ENCODE measurements at places on chromosomes 6 and 20. TPM values are rescaled to one million over a fixed set of nuclear protein-coding genes. Genes with fewer than 3 reads are reported as not detected.

The LST1 gene
- 5.1 TPM for total RNA-seq

GRCh38 chr6:33095681-33096080 lies 19.9 kb downstream of the HLA-DPB1 start:
- no peaks in the 10 kb centered on the region for H3K4me1 ChIP-seq
- no peak for DNase-seq
- no peak overlapping the region for H3K27ac ChIP-seq
- H3K4me3 ChIP-seq: no peak overlapping the region
- H3K27me3 ChIP-seq: no peaks in the 10 kb centered on the region

DNA sequence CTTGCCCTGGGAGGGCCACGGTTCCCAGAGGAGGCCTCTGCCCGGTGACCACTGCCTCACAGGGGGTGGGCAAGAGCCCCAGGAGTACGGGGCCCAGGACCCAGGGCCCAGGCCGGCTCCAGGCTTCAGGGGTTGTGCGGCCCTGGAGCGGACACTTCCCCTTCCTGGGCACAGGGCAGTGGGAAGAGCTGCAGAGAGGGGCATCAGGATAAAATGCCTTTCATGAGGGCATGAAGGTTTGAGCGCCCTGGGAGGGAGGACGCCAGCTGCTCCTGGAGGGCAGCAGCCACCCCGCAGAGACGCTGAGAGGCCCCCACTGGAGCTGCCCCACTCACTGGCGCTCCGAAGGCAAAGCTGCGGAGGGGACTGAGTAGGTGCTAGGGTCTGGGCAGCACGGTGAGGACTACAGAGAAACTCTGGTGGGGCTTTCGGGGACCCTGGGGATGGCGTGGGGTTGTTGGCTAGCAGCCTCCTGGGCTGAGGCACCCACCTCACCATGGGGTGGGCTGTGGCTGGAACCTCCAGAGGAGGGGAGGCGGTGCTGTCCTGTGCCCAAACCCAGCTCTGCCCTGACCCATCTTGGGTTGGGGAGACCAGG lies 10.4 kb downstream of the LAMA5 start:
- no peaks in the 10 kb centered on the region for H3K27me3 ChIP-seq
- peak overlapping the region; percentile 93 for H3K27ac ChIP-seq
- H3K4me3 ChIP-seq: peak overlapping the region; percentile 0
- no peak for DNase-seq
- H3K36me3 ChIP-seq: peaks cover 13% of the 10 kb centered on the region

DNA sequence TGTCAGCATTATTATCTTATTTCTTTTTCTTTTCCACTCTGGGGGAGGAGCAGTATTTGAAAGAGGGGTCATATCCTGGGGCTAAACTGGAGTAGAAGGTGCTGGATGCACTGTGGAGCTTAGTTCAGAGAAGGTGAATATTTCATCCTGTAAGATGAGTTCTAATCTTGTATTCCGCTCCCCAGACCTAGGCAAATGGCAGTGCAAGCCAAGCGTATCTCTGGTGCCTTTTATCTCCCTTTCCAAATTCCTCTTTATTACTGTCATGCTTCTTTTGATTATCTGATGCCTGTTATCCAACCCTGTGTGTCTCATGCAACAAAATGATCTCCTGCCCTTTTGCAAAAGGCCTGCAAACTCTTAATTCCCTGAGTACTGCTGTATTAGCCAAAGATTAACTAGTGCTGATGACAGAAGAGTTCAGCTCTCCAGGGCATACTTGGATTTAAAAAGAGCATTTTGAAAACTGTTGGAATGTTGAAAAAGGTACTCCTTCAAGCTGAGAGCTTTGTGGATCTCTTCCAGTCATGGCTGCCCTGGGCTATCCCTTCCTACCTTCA lies 138.0 kb downstream of the CARMIL1 start:
- H3K4me1 ChIP-seq: peaks cover 13% of the 10 kb centered on the region
- no peak for DNase-seq
- H3K4me3 ChIP-seq: no peak overlapping the region
- no peaks in the 10 kb centered on the region for H3K27me3 ChIP-seq
- H3K36me3 ChIP-seq: no peaks in the 10 kb centered on the region
- no peak overlapping the region for H3K27ac ChIP-seq

DNA sequence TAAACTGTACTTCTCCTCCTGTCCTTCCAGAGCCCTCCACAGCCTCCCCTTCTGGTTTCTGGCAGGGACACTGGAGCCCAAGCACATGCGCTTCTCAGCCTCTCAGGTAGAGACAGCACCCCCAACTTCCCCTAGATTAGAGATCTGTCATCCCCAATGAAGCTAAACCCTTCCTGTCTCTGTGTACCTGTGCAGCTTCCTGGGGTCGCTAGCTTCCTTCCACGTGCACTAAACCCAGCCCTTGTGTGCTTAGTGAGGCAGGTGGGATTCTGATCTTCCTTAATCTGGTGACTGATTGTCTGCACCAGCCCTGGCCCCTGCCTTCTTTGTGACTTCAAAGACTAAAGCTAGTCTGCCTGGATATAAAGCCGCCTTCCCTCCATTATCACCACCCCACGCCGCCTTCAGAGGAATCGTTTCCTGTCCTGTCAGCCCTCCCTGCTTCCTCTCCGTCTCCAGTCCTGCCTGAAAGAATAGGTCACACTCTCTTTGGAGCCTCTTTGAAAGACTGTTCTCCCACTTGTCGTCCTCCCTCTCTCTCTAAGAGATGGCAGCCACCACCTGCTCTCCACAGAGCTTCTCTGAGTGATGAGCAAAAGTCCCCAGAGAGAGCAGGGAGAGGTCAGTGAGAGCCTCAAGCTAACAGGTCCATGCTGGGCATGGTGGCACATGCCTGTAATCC lies 27.5 kb downstream of the CAPN11 start:
- H3K27ac ChIP-seq: peak overlapping the region; percentile 38
- peaks cover 38% of the 10 kb centered on the region for H3K4me1 ChIP-seq
- no peaks in the 10 kb centered on the region for H3K36me3 ChIP-seq
- H3K4me3 ChIP-seq: no peak overlapping the region

GRCh38 chr6:137271245-137272183 lies 52.3 kb upstream of the IFNGR1 start:
- no peaks in the 10 kb centered on the region for H3K27me3 ChIP-seq
- H3K27ac ChIP-seq: no peak overlapping the region
- H3K36me3 ChIP-seq: no peaks in the 10 kb centered on the region
- no peak for DNase-seq

- DNase-seq: no peak
- no peaks in the 10 kb centered on the region for H3K36me3 ChIP-seq
- H3K4me1 ChIP-seq: peaks cover 32% of the 10 kb centered on the region
- no peak overlapping the region for H3K27ac ChIP-seq
- peaks cover 24% of the 10 kb centered on the region for H3K27me3 ChIP-seq
These were observed 2.0 kb upstream of the PNPLA1 start for GRCh38 chr6:36267731-36268477.

DNA sequence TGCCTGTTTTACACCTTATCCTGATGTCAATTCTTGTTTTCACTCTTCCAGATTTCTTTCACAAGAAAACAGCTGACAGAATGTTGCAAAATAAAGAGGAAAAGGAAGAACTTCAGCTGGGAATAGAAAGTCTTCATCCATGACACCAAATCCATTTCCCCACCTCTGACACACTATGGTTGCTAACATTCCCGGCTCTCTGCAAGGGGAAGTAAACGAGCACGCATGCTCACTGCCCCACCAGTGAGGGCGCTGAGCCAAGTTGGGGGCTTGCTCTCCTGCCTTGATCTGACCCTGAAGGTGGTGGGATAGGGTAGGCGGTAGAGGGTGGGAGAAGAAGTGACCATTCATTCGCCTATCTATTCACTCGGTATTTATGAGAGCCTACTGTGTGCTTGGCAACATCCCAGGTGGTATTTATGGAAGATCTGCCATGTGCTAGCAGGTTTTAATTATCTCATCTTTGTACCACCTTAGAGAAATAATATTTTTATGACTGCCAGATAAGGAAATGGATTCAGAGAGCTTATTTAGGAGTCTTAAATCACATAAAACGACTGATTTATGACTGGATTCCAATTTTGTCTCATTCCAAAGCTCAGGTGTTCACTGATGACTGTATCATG lies 206.2 kb downstream of the FOXC1 start:
- H3K4me3 ChIP-seq: no peak overlapping the region
- no peak for DNase-seq
- H3K36me3 ChIP-seq: no peaks in the 10 kb centered on the region
- H3K27me3 ChIP-seq: no peaks in the 10 kb centered on the region

GRCh38 chr6:15152700-15153099 lies 93.2 kb upstream of the JARID2 start:
- H3K36me3 ChIP-seq: no peaks in the 10 kb centered on the region
- H3K27me3 ChIP-seq: no peaks in the 10 kb centered on the region
- DNase-seq: no peak
- no peak overlapping the region for H3K4me3 ChIP-seq
- no peak overlapping the region for H3K27ac ChIP-seq
